SJCRH30 (cell line): ENCODE measurements at places on chromosomes 12 and 14.

- peak; percentile 59 for DNase-seq
These were observed 75.2 kb downstream of the PITPNM2 start for GRCh38 chr12:123075646-123076171.

DNA sequence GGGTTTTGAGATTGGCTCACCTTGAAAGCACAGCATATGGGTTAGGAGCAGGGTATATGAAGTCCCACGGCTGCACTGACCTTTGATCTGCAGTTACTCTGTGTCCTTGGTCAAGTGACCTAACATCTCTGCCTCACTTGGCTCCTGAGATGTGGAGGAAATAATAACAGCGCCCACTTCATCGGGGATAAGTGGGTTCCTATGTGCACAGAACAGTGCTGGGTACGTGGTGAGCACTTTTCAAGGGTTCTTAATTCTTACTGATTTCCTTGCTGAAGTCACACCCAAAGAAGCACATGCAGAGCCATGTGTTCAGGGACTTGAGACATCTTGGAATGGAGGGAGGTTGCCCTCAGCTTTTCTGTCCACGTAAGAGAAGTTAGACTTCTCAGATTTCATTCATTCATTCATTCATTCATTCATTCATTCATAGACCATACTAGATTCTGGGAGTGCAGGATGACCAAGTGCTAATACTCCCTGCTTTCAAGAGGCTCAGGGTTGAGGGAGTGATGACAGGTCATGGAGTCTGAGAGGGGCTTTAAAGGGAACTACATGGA is 39.4 kb downstream of the ADGRD1 start:
- no peak for DNase-seq

DNA sequence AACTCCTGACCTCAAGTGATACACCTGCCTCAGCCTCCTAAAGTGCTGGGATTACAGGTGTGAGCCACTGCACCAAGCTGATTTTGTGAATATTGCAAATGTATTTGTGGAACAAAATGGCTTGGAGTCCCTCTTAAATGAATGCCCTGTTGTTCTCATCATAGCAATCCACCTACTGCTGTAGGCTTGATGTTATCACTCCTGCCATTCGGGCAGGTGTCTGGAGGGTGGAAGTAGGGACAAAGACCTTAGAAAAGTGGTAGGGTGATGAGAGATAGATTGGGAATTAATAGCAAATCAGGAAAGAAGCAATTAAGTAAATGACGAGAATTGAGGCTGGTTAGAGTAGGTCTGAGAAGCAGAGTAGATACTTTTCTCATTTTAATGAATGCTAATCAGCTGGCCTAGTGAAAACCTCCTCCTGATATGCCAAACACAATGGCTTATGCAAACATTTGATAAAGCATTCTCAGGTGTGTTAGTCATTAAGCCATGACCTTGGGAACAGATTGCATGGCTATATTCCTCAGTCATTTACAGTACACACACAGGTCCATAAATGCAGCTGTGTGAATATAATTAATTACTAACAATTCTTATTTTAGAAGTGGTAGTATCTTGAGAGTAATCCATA is 60.5 kb upstream of the USP44 start:
- no peak for DNase-seq

DNA sequence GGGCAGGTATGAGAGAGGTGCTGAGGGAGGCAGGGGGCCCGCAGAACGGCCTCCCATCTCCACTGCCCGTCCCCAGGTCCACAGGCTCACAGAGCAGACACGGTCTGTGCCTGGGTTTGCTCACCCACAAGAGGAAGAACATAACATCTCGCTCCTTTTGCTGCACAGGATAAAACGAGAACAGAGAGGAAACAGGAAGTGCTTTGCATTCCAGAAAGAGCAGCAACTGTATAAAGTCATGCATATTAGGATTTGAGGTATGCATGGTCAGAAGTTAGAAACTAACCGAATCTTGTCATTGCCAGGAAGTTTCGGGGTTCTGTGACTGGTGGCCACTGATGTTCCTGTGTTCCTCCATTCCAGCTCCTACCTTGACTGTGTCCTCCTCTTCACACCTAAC is 25.0 kb downstream of the NTF3 start:
- peak; percentile 39 for DNase-seq

DNA sequence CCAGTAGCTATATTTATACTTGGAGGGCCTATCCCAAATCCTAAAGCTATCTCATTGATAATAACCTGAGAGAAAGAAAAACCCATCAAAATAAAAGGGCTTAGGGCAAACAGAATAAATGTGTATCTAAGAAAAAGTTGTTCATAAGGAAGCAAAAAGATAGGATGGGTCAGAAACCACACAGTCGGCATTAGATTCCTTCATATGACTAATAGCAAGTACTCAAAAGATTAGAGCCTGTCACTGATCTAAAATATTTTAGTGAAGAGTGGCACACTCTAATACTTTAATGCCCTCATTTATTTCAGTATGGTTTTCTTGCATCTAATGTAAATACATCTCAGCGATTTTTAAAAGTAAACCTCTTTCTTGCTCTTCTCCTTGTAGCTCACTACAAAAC is 17.1 kb upstream of the NAV3 start:
- no peak for DNase-seq

GRCh38 chr12:55704824-55705718 is 2.6 kb downstream of the ITGA7 start:
- DNase-seq: peak; percentile 43

DNA sequence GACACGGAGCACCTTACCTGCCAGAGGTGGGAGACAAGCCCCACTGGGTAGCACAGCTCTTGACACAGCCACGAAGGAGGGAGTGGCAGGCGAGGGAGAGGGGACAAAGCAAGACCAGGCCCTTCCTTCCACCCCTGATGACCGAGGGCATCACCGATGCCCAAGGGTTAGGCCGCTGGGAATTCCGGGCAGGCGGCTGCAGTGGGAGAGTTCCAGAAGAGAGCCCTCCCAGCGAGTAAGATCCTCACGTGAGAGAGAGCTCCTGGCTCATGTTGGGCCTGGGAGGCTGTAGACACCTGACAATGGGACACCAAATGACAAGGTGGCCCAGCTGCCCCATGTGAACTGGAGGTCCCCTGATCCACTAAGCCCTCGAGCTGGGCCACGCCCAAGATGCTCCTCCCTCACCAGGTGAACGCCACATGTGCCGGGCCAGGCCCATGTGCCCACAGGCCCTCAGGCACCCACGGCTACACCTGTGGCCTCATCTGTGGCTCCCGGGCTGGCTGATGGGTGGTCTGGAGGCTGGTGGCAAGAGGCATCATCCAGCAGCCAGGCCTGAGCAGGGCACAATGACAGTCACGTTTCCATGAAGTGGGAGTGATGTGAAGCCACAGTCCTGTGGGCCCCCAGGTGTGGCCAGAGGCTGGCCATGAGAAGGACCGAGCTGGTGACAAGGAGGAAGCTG is 32.1 kb upstream of the C14orf180 start:
- DNase-seq: no peak

- DNase-seq: no peak
These were observed 7.8 kb downstream of the RSRC2 start for GRCh38 chr12:122518908-122519307.
